ENCODE measurements at places on chromosomes 7 and 10. TPM values are rescaled to one million over a fixed set of nuclear protein-coding genes. Genes with fewer than 3 reads are reported as not detected.

GRCh38 chr10:28891058-28891713, 213.9 kb downstream of the BAMBI start:
- DNase-seq: no peak

DNA sequence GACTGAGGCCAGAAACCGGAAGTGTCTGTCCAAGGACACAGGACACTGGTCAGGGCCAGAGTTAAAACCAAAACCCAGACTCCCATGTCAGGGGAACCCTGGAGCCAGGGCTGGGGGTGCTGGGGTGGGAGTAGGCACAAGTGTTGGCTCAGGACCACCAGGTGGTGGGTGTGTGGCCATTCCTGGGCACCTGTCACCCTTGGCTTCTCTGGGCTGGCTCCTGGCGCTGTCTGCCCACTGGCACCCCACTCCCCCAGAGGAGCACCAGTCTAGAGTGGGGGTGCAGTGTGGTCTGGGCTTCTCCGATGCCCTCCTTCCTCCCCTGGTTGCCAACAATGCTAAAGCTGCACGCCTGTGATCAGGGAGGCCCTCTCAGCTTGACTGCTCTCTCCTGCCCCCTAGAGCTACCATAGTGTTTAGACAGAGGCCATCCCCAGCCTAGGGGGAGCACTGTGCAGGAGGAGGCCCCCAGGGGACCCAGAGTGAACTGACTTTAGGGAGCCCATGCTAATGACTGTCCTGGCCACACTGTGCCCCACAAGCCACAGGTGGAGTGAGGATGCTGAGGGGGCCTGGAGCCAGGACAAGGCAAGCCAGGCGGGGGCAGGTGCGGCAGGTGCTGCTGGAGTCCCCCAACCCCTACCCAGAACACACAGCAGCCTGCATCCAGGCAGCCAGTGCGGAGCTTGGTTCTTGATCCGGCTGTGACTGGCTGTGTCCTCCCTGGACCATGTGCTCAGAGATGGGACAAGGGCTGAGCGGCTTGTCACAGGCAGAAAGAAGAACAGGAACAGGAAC, 11.0 kb downstream of the RASGEF1A start:
- peak; percentile 51 for DNase-seq

GRCh38 chr7:5824297-5824610, 42.8 kb upstream of the RNF216 start:
- peak; percentile 78 for DNase-seq

GRCh38 chr10:49379596-49380410, 16.1 kb downstream of the DRGX start:
- DNase-seq: no peak

DNA sequence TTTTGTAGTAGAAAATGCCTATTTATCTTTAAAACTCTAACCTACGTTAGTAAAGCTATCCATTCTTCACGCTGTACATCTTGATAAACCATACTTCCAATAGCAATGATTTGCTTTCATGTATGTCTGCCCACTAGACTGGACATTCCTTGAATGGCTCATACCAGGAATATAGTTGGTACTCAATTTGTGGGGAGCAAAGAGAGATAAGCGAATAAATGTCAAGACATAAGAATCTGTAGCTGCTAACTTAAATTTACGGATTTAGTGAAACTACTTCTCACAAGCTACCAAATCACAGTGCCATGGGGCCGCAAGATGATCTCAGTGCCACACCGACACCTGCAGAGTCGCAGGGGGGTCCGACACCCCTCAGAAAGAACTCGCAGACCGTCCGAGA, 763 bp upstream of the RALA start:
- no peak for DNase-seq

- no peak for DNase-seq
These were observed 40.0 kb downstream of the NKX6-2 start for GRCh38 chr10:132745971-132746370.

FAM25G gene
- not detected for total RNA-seq

DNA sequence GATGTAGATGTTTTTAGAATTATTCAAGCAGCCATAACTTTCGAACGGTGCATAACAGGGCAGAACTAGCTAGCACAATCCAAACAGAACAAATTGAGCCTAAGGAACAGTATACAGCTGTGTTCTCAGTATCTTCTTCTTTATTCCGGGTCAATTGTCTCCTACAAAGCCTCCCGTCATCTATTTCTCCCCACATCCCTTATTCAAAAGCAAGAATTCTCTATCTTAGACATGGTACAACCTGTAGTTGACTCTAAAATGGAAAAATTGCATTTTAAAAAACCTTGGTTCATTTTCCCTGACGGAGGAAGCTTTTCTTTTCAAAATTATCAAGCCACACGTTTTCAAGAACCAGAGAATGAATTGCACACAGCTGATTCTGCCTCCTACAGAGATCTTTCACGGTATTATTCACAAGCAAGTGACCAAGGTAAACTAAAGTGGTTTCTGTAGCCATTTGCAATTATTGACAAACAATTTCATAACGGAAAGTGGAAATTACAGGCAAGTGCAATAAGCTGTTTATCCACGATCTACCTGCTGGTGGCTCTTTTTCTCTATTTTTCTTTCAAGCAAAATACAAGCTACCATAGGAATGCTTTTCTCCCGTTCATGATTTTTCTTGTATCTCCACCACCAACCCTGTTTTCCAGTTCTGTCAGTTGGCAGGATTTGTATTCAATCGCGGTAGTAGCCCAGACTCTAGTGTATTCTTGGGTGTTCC, 2.3 kb downstream of the GRM8 start:
- DNase-seq: no peak

MINDY4 gene
- total RNA-seq: 1.2 TPM

GRCh38 chr7:45574669-45575500, 717 bp downstream of the ADCY1 start:
- DNase-seq: no peak

All from activated naive CD4-positive, alpha-beta T cell treated with anti-CD3 and anti-CD28 coated beads for 36 hours (primary cell).